GM12878 (cell line): ENCODE measurements at places on chromosomes 5 and 9. TPM values are rescaled to one million over a fixed set of nuclear protein-coding genes. Genes with fewer than 3 reads are reported as not detected.

GRCh38 chr5:135218790-135219568, 180.1 kb downstream of the MACROH2A1 start:
- peaks cover 1% of the 10 kb centered on the region for H3K27me3 ChIP-seq
- DNase-seq, result no peak
- H3K36me3 ChIP-seq, result no peaks in the 10 kb centered on the region
- no peak overlapping the region for H3K27ac ChIP-seq

DNA sequence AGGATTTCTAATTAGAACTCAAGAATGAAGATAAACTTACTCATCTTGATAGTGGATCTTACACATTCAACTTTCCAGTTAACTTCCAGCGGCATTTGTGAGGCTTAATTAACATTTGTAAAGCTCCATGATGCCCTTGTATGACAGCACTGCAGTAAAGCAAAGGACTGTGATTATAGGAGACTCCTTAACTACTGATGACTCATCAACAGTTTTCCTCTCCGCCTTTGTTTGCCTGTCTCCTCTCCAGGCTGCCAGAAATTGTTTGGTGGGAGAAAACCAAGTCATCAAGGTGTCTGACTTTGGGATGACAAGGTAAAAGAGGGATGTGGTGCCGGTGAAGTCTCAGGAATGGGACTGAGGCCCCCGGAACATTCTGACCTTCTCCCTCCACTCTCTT, 20.4 kb upstream of the CYFIP2 start:
- no peak overlapping the region for H3K4me3 ChIP-seq
- H3K36me3 ChIP-seq, result no peaks in the 10 kb centered on the region
- no peak overlapping the region for H3K27ac ChIP-seq

DNA sequence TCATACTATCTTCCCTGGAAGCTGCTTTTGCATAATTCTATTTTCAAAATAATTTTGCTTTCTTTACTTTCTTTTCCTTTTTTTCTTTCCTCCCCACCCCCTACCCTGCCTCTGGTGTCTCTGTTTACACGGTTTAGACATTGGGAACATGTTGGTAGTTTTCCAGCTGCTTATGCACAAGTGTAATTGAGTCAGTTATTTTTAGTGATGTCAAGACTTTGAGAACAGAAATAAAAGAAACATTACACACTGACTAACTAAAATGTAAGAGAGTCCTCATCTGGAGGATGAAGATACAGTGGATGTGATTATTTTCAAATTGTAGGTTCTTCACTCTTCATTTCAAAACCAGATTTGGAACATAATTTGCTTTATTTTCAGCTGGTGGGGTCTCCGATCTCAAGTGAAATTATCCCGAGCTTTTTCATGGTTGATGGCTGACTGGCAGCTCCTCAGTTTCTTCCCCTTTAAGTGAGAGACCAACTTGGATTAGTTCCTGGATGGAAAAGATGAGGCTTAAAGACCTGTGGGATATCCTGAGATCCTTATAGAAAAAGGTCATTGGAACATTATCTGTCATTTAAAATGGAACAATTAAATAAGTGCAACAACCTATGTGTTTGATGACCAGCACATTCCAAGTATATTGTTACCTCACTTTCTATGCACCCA, 154.4 kb upstream of the ZNF462 start:
- DNase-seq, result no peak
- no peaks in the 10 kb centered on the region for H3K27me3 ChIP-seq
- no peak overlapping the region for H3K27ac ChIP-seq
- H3K4me1 ChIP-seq, result no peaks in the 10 kb centered on the region

DNA sequence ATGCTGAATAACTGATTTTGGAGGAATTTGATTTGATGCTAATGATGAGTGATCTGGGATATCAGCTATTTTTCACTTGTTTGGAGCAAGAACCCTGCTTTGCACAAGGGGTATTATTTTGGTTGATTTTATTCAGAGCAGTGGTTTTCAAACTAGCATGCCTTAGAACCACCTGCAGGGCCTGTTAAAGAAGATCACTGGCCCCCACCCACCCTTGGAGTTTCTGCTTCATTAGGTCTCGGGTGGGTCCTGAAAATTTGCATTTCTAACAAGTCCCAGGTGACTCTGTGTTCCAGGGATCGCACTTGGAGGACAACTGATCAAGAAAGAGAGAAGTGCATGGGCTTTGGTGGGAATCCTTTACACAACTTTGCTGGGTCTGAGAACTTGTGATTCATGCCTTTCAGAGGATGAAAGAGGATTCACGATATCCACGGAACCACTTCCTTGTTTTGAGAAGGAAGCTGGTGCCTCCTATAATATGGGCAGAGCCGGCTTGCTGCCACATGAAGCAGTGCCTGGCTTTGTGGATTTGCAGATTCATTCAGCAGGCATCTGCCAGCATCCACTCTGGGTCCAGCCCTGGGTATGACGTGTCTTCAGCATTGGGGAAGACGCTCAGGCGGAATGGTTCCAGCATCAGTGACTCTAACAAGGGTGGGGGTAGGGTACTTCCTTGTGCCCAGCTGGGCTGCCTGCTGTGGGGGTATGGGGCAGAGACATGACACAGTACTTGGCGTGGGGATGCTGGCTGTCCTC, 106.6 kb upstream of the PITX1 start:
- no peak for DNase-seq
- no peaks in the 10 kb centered on the region for H3K4me1 ChIP-seq
- H3K4me3 ChIP-seq, result no peak overlapping the region
- no peak overlapping the region for H3K27ac ChIP-seq
- no peaks in the 10 kb centered on the region for H3K36me3 ChIP-seq
- H3K27me3 ChIP-seq, result peaks cover 1% of the 10 kb centered on the region; the same call in 1 of the 2 replicates

GRCh38 chr9:75612205-75612604, 278.3 kb upstream of the PCSK5 start:
- DNase-seq, result no peak
- H3K27me3 ChIP-seq, result no peaks in the 10 kb centered on the region
- H3K4me3 ChIP-seq, result no peak overlapping the region
- H3K4me1 ChIP-seq, result no peaks in the 10 kb centered on the region
- no peak overlapping the region for H3K27ac ChIP-seq

- H3K27me3 ChIP-seq, result no peaks in the 10 kb centered on the region
- H3K36me3 ChIP-seq, result peaks cover 46% of the 10 kb centered on the region
- peak overlapping the region; percentile 52 for H3K27ac ChIP-seq
- H3K4me3 ChIP-seq, result no peak overlapping the region; the same call in 1 of the 2 replicates
- no peak for DNase-seq
- H3K4me1 ChIP-seq, result peaks cover 12% of the 10 kb centered on the region
Measured at GRCh38 chr9:134150557-134151214, 13.7 kb downstream of the RNU6ATAC start.

GRCh38 chr9:2359891-2360471, 261.6 kb upstream of the VLDLR start:
- no peak overlapping the region for H3K27ac ChIP-seq
- no peak overlapping the region for H3K4me3 ChIP-seq
- H3K4me1 ChIP-seq, result no peaks in the 10 kb centered on the region

GRCh38 chr5:27318701-27319100, 280.3 kb upstream of the CDH9 start:
- no peak overlapping the region for H3K27ac ChIP-seq
- H3K36me3 ChIP-seq, result no peaks in the 10 kb centered on the region
- H3K4me1 ChIP-seq, result no peaks in the 10 kb centered on the region
- no peak overlapping the region for H3K4me3 ChIP-seq
- no peak for DNase-seq

The CCNO gene
- total RNA-seq, result not detected in 2 replicates

DNA sequence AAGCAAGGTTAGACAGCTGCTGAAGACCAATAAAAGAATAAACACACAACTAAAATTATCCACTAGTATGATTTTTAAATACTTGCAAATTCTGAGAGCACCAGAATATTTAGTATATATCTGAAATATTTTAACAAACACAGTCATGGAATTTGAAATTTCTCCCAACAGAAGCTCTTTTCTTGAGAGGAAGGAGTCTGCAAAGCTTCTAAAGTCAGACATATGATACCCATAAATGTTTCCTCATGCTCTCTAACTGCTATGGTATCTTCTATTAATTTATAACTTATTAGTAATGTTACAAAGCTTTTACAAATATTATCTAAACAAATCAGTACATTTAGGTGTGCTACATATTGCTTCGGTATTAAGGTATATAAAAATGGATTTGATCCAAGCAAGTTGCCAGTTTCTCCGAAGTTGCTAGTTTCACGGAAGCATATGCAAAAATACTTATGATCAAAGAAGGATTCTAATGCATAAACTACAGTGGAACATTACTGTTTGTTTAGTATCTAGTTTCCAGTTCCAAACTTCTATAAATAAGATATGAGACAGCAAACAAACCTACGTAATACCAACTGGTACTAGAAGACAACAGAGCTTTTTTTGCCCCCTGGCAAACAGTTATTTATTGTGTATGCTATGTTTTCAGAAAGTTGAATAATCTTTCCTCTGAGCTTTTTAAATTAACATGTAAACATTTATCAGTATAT, 22.0 kb downstream of the FNIP1 start:
- H3K27ac ChIP-seq, result no peak overlapping the region
- H3K36me3 ChIP-seq, result no peaks in the 10 kb centered on the region
- DNase-seq, result no peak
- no peaks in the 10 kb centered on the region for H3K4me1 ChIP-seq
- no peak overlapping the region for H3K4me3 ChIP-seq
- no peaks in the 10 kb centered on the region for H3K27me3 ChIP-seq

GRCh38 chr5:9818340-9818845, 188.2 kb upstream of the TAS2R1 start:
- no peak for DNase-seq
- H3K27ac ChIP-seq, result no peak overlapping the region

DNA sequence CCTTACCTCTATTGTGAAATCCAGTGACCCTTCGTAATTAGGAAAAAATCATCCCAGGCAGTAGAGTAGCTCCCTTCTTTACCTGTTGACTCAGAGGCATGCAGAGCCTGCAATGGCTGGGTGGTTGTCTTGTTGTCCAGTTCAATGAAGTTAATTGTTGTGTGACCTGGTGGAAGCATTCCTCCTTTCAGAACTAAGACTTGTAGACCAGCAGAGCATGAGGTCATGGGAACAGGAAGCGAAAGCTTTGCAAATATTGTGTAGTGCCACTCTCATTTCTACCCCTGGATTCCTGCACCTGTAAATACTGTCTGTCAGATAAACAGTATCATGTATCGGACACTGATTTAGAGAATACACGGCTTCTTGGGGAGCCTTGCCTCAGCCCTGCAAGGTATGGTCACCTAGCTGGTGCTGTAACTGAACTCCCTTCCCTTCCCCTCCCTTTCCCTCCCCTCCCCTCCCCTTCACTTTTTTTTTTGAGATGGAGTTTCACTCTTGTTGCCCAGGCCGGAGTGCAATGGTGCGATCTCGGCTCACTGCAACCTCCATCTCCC, 5.7 kb upstream of the PRXL2C start:
- no peaks in the 10 kb centered on the region for H3K4me1 ChIP-seq
- no peaks in the 10 kb centered on the region for H3K36me3 ChIP-seq
- no peaks in the 10 kb centered on the region for H3K27me3 ChIP-seq
- no peak overlapping the region for H3K4me3 ChIP-seq

The NTRK2 gene
- total RNA-seq, result 0.51 and 0.59 TPM in 2 replicates

DNA sequence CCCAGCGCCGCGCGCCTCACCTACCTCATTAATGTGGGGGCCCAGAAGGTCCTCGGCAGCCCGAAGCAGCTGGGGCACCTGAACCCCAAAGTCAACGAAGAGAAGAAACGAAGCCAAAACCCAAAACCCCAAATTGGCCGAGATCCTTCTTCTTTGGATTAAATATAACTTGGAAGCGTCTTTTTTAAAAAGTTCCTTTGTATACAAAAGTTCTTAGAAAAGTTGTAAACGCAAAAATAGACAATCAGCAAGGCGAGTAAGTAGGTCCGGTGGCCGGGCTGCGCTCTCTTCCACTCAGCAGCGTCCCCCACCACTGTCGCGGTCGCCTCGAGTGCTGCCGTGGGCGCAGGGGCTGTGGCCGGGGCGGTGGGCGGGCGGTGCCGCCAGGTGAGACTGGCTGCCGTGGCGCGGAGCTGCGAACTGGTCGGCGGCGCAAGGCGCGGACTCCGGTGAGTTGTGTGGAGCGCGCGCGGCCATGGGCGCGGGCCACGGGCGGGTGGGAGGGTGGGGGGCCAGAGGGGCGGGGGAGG, 360 bp downstream of the KLF4 start:
- H3K36me3 ChIP-seq, result no peaks in the 10 kb centered on the region
- H3K27ac ChIP-seq, result no peak overlapping the region
- peak overlapping the region; percentile 57; the same call in 1 of the 2 replicates for H3K4me3 ChIP-seq
- H3K4me1 ChIP-seq, result peaks cover 2% of the 10 kb centered on the region; the same call in 1 of the 2 replicates
- no peak for DNase-seq

The IRGM gene
- 0.38 TPM in 1 of 2 replicates, not detected in the other for total RNA-seq

- no peaks in the 10 kb centered on the region for H3K36me3 ChIP-seq
- no peaks in the 10 kb centered on the region for H3K27me3 ChIP-seq
- no peak overlapping the region for H3K27ac ChIP-seq
- H3K4me3 ChIP-seq, result no peak overlapping the region
- no peak for DNase-seq
Measured at GRCh38 chr9:137460363-137461315, 1.5 kb upstream of the NSMF start.

DNA sequence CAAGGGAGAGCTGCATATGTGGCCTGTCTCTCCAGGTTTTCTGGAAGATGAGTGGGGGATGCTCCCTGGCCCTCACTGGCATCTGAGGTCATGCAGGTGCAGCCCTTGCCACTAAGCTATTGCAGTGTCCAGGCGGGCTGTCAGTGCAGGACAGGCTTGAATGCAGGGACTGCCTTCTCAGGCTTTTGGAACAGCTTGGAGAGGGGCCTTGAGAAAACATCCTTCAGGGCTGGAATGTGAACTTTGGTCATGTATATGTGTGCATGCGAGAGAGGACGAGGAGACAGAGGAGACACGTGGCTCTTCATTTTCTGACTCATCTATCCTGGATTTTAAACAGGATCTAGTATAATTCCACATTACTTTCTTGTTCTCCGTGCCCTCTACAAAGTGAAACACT, 90.3 kb downstream of the MACROH2A1 start:
- H3K4me3 ChIP-seq, result no peak overlapping the region
- H3K27ac ChIP-seq, result no peak overlapping the region
- peaks cover 5% of the 10 kb centered on the region for H3K4me1 ChIP-seq
- DNase-seq, result no peak

The OCLN gene
- 25.6 and 26.6 TPM in 2 replicates for total RNA-seq

DNA sequence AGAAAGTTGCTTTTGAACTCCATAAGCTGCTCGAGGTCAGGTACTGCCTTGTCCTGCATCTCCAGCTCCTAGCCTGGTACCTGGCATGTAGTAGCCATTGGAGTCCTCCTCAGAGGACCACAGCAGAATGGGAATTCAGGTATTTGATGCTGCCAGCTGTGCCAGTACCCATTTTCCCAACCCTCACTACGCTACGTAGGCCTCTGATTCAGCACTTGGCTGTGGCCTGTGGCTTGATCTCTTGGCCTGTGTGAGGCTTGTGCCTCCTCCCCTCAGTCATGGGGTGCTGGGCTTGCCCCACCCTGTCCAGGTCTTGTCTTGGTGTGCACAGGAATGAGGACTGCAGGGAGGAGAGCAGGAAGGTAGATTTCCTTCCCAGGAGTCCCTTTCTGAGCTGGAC, 11.8 kb downstream of the OTULIN start:
- peak overlapping the region; percentile 71 for H3K27ac ChIP-seq
- no peaks in the 10 kb centered on the region for H3K27me3 ChIP-seq
- H3K4me3 ChIP-seq, result peak overlapping the region; percentile 62; the same call in 1 of the 2 replicates
- H3K36me3 ChIP-seq, result peaks cover 49% of the 10 kb centered on the region
- H3K4me1 ChIP-seq, result peaks cover 76% of the 10 kb centered on the region

- no peaks in the 10 kb centered on the region for H3K4me1 ChIP-seq
- no peaks in the 10 kb centered on the region for H3K27me3 ChIP-seq
- no peak for DNase-seq
Measured at GRCh38 chr5:55480781-55481180, 54.0 kb downstream of the PLPP1 start.
